ENCODE measurements at places on chromosomes 1 and 21.

GRCh38 chr1:238954865-238955264, 431.5 kb upstream of the CHRM3 start:
- H3K36me3 ChIP-seq = no peaks in the 10 kb centered on the region
- no peaks in the 10 kb centered on the region for H3K27me3 ChIP-seq
- H3K4me3 ChIP-seq = no peak overlapping the region

GRCh38 chr1:43438953-43439581, 14.7 kb downstream of the HYI start:
- peaks cover 22% of the 10 kb centered on the region for H3K4me1 ChIP-seq
- no peak overlapping the region for H3K27ac ChIP-seq
- no peak for DNase-seq
- no peaks in the 10 kb centered on the region for H3K27me3 ChIP-seq
- H3K36me3 ChIP-seq = peaks cover 28% of the 10 kb centered on the region

DNA sequence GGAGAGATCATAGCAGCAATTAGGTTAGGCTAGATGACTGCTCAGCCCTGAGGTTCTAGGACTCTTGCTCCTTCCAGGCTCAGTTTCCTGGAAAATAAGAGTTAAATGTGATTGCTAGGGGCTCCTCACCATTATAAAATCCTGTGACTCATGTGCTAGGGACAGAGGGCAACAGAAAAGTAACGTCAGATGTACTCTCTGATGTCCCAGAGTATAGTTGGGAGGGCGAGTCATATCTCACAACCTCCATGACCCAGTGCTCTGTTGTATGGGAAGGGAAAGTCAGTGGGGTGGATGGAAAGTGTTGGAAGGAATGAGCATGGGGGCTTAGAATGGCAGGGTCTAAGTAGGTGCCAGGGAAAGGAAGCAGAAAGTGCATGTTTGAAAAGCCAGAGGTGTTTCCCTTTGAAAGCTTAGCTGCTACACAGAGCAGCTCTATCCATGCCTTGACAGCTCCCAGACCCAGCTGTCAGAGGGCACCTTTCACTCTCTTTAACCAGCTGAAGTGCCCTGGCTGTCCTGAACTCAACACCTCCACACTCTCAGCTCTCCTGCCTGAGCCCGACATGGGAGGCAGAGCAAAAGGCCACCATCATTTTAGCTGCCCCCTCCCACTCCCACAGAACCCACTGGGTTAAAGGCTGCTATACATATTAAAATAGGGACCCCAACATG, 11.6 kb downstream of the GJA5 start:
- no peak for DNase-seq
- no peak overlapping the region for H3K4me3 ChIP-seq
- no peaks in the 10 kb centered on the region for H3K36me3 ChIP-seq

- H3K36me3 ChIP-seq = no peaks in the 10 kb centered on the region
Measured at GRCh38 chr1:184437291-184437690, 50.5 kb downstream of the C1orf21 start.

Measured in neuronal stem cell (in vitro differentiated cells).